CD4-positive, alpha-beta T cell treated with Interleukin-21 for 1 hour (primary cell): ENCODE measurements at places on chromosomes 7 and 10.

- DNase-seq = no peak
Observed at GRCh38 chr10:106011250-106011649, 1153.3 kb downstream of the SORCS1 start.

DNA sequence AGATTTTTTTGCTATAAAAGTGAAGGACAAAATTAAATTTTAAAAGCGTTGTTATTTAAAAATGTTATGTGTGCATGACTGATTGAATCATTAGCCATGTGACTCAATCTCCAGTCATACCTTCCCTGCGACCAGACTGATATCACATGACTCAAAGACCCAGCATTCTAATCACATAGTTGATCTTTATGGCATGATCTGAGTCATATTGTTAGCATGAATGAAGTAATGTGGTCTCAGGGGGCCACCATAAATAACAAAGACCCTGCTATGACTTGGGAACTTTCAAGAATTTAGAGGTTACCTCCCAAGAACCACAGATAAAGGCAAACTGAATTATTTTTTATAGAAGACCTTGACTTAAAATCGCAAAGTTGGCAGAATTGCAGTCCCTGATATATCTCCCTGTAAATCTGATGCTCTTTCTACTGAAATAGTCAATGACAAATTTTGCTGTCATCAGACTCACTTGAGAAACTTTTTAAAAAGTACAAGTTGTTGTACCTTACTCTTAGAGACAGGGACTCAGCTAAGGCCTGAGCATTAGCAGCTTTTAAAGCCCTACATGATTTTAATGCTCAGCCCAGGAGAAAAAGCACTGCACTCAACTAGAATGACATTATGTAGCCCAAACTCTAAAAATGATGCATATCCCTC is 717.3 kb downstream of the XPNPEP1 start:
- DNase-seq = no peak

DNA sequence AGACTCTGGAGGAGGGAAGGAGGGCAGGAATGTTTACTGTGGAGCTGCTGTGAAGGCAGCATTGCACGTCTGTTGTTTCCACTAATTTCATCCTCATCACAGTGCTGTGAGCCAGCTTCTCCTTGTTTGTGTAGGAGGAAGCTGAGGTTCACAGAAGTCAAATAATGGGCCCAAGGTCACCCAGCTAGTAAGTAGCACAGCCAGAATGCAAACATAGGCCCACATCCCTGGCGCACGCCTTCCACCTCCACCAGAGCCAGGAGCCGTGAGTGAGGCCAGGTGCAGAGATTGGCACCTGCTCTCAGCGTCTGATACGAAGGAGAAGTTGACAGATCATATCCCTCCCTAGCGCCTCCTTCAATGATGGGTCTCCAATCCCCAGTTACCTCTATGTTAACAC is 93.6 kb downstream of the HTR5A start:
- DNase-seq = no peak

DNA sequence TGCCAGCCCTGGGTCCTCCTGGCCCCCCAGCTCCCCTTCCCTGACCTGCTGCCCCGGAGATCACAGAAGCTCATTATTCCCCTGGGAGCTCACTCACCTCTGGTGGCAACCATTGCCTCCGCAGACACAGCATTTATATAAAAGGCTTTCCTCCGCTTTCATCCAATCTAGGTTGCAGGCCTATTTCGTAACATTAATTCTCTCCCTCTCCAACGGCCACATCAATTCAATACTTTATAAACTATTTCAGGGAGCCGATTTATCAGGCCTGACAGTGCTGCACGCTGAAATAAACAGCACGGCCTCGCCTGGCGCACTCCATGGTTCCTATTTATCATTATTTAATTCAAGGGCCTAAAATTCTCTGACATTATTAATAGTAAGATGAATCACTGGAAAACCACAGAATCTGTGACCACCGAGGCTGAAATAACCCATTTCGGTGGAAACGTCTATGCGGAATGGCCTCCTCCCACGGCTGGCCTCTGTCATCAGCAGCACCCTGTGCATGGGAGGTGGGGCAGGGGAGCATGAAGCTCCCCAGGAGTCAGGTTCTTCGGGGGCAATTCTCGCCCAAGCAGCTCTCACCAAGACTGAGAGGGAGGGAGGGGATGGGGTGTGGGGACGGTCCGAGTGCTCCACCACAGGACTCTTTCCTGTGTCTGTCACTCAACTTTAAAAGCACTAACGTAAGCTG is 249.3 kb upstream of the PFKP start:
- no peak for DNase-seq

DNA sequence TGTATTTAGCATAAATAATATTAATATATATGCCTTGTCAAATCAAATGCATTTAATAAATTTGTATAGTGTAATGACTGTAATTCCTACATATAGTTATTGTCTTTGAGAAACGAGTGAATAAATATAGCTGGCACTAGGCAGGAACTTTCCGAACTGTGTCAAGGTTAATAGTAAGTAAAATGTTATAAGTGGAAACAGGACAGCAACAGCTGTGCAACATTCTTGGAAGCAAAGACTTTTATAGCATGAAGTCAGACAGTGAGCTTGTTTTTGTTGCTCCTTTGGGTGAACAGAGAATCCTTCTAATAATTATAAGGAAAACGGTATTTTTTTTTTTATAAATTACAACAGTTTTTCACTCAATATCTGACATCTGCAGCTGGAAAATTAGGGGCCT is 14.0 kb upstream of the EXOC6 start:
- DNase-seq = no peak

DNA sequence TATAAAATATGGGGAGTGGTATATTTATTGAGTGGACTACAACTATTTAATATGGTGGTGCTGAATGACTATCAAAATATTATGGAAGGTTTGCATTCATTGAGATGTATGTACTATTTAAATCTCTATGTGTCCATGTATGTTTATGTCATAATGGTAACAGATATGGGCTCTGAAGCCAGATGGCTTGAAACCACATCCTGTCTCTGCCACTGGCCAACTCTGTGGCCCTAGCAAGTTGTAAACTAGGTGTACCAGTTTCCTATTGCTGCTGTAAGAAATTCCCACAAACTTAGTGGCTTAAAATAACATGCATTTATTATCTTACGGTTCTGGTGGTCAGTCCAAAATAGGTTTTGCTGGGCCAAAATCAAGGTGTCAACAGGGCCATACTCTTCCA is 198.1 kb upstream of the NFE2L3 start:
- no peak for DNase-seq

GRCh38 chr7:41698726-41699125 is 4.2 kb downstream of the INHBA start:
- no peak for DNase-seq

- no peak for DNase-seq
Observed at GRCh38 chr10:127798111-127798510, 61.1 kb downstream of the FOXI2 start.
